ENCODE measurements at places on chromosomes 5 and 9. TPM values are rescaled to one million over a fixed set of nuclear protein-coding genes. Genes with fewer than 3 reads are reported as not detected.

DNA sequence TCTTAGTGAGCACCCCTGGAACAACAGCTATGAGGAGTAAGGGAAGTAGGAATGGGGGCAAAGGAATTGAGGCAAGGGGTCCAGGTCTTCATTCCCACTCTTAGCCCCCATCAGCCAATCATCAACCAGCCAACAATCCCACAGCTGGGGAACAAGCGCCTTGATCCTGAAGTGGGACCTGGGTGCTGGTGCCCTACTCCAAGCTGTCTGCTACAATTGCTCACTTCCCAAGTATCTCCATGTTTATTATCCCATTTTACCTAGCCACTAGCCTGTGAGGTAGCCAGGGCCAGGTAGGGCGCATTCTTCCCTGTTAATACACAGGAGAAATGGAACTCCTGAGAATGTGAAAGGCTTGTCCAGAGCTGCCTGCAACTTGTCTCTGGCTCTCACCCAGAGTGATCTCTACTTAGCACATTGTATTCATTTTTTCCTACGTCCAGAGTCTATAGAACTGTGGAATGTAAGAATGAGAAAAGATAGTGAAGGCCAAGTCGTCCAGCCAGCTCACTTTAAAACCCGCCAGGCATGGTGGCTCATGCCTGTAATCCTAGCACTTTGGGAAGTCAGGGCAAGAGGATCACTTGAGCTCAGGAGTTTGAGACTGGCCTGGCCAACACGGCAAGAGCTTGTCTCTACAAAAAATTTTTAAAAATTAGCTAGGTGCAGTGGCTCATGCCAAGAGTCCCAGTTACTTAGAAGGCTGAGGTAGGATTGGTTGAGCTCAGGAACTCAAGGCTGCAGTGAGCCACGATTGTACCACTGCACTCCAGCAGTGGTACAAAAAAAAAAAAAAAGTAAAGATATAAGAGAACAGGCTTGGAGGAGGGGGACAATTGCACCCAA lies 6.2 kb upstream of the DNAJC18 start:
- no peak for DNase-seq

DNA sequence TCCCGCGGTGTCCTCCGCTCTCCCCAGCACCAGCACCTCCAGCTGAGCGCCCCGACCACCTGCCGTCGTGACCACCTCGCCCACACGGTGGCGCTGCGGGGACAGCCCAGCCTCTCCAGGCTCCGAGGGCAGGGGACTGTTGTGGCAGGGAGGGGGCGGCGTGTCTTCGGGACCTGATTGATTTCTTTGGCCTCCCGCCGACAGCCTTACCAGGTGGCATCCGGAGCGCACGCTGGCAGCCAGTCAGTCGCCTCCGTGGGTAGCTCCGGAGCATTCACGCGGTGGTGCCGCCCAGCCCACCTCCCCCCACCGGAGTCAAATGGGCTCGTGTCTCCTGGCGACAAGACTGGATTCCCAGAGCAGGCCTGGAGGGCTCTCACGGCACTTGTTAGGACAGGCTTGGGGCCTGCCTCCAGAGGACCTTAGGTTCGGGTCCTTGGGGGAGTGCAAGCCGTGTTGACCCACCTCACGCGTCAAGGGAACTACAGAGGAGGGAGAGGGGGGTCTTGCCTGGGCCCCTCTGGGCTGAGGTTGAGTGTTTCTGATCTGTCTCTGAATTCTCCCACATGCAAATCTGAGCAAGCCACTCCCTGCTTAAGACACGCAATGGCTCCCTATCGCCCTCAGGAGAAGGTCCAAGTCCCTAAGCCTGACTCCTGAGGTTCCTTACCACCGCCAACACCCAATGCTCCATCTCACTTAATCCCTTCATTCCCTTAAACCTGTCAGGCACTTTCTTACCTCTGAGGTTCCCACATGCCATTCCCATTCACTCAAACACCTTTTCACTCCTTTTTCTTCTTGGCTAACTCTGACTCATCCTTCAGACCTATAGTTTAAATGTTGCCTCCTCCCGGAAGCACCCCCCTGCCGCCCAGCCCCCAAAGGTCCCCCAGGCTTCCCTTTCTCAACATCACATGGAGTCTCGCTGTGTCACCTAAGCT lies 51.2 kb upstream of the GGTA1 start:
- DNase-seq = peak; percentile 73

GRCh38 chr9:128304136-128304970 lies 17.9 kb downstream of the TRUB2 start:
- no peak for DNase-seq

GRCh38 chr9:132030626-132031325 lies 48.9 kb downstream of the MED27 start:
- no peak for DNase-seq

GRCh38 chr5:72273547-72273946 lies 46.5 kb downstream of the MRPS27 start:
- DNase-seq = no peak

- no peak for DNase-seq
These were observed 500.0 kb downstream of the PTPRD start for GRCh38 chr9:10112798-10113197.

DNA sequence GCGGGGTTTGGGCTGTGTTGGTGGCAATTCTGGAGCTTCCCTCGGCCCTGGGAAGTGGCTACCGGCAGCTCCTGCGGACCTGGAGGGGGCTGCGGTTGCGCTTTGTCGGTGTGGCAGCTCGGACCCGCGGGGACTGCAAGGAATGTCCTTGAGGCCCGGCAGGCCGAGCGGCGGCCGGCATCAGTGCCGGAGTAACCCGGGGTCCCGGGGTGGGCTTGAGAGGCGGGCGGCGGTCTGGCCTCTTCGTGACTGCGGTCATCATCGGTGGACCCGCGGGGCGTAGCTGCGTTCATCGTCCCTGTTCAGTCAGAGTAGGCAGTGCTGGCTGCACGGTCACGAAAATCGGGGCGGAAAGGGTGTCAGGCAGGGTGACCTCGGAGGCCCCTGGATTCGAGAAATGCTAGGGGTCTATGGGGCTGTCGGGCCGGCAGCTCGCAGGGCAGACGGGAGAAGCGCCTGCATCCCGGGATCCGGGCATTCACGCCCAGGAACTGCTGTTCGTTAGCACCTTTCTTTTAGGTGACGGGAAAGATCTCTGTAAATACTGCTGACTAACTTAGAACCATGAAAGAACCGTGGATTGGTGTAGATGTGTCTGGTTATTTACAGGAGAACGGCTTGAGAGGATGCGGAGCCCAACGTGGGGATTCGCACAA lies 474 bp downstream of the HMGCR start:
- DNase-seq = peak; percentile 32

GRCh38 chr5:132459983-132460838 lies 30.4 kb downstream of the IRF1 start:
- no peak for DNase-seq

- no peak for DNase-seq
These were observed 10.5 kb downstream of the RPS14 start for GRCh38 chr5:150438873-150439546.

- DNase-seq = no peak
These were observed 271.3 kb downstream of the ARHGAP26 start for GRCh38 chr5:143041461-143041860.

GRCh38 chr5:95554331-95554646 lies 488 bp downstream of the SKIC3 start:
- DNase-seq = no peak

DNA sequence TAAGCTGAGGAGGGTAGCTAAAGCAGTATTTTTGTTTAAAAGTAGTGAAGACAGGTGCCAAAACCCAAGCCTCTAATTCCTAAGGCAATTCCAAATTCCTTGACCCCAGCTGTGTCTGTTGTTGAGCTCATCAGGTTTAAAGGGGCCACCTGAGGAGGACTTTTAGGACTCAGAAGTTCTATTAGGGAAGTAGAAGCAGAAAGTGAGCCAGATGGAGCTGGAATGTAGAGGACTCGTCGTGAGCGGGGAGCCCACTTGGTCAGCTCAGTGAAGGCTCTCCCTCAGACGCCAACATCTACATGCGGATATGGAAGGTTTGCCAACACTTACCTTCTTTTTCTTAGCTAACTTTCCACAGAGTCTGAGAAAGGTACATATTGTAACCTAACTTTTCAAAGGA lies 102.8 kb downstream of the PLPPR1 start:
- no peak for DNase-seq

DNA sequence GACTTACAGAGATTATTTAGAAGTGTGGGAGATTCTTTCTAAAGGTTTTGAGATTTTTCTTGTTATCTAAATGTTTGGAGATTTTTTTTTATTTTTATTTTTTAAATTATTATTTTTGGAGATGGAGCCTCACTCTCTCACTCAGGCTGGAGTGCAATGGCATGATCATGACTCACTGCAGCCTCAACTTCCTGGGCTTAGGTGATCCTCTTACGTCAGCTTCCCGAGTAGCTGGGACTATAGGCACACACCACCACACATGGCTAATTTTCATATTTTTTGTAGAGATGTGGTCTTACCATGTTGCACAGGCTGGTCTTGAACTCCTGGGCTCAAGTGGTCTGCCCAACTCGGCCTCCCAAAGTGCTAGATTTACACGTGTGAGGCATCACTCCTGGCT lies 694.5 kb downstream of the TLE1 start:
- DNase-seq = no peak

DNA sequence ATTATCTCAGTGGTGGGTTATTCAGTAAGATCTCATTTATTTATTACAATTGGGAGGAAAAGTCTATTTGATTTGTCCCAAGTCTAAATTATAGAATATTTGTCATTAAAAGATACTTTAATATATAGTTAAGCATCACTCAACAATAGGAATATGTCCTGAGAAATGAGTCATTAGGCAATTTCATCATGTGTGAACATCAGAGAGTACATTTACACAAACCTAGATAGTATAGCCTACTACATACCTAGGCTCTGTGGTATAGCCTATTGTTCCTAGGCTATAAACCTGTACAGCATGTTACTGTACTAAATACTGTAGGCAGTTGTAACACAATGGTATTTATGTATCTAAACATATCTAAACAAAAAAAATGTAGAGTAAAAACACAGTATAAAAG lies 135.0 kb upstream of the RASA1 start:
- no peak for DNase-seq

PAEP gene
- total RNA-seq = not detected

PCDHB4 gene
- total RNA-seq = not detected

ANXA1 gene
- 167 TPM for total RNA-seq

MYMK gene
- total RNA-seq = not detected

CARTPT gene
- not detected for total RNA-seq

ADRB2 gene
- total RNA-seq = 8.8 TPM

Data from CD8-positive, alpha-beta T cell (primary cell).